ENCODE measurements at places on chromosomes 2 and 18.
A peak's percentile ranks its signal among the peaks of the same experiment; 100 is the strongest.

GRCh38 chr18:48397021-48397420 lies 12.2 kb downstream of the ZBTB7C start:
- DNase-seq, result no peak

GRCh38 chr2:142140434-142140845 lies 9.6 kb upstream of the LRP1B start:
- DNase-seq, result peak; percentile 45

GRCh38 chr2:201232467-201232815 lies 27.9 kb upstream of the CASP8 start:
- DNase-seq, result no peak

- DNase-seq, result peak; percentile 14
Observed at GRCh38 chr18:6482198-6482977, 67.7 kb upstream of the L3MBTL4 start.

DNA sequence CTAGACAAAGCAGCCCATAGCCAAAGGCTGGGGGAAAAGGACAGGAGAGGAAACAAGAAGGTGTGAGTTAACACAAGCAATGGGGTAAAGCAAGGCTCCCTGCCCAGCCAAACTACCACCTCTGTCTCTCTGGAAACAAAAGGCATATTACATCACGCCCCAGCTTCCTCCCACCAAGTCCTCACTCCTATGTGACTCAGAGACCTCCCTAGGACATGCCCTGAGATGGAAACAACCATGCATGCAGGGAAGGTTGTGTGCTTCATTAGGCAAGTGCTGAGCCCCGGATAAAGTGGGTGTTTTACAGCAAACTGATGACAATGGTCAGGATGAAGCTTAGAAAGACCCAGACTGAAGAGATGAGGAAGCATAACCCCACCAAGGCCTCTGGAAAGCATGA lies 9.0 kb upstream of the ATRAID start:
- no peak for DNase-seq

DNA sequence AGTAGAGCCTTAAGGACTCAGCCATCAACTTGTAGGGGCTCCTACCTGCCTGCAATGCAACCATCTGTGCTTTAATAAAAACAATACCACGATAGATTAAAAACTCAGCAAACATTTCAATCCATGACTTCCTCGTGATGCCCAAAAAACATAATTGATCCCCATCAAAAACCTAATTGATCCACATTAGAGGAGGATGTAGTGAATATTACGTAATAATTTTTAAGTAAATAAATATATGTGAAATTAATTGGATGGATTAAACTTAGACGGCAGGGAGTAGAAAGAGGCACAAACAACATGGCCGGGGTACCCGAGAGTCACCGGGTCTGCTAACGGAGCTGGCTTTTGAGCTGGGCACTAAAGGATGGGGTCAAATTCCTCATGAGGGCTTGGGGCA lies 87.3 kb downstream of the ARL4C start:
- no peak for DNase-seq

DNA sequence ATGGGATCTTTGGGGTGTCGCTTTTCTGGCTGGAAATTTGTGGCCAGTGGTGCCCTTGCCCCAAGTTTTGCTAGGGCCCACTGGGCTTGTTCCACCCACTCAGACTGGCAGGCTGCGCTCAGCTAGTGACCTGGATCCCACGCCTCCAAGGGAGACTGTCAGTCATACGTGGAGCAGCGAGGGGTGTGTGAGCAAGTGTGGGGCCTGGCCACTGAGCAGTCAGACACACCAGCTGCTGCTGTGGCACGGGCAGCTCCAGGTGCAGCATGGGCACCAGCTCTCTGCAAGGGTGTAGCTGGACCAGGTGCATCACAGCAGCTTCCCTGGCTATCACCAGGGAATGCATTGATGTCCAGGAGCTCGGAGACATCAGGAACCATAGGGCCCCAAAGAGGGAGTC lies 327.0 kb downstream of the NR4A2 start:
- no peak for DNase-seq

GRCh38 chr2:169393068-169393590 lies 30.8 kb upstream of the LRP2 start:
- DNase-seq, result no peak

DNA sequence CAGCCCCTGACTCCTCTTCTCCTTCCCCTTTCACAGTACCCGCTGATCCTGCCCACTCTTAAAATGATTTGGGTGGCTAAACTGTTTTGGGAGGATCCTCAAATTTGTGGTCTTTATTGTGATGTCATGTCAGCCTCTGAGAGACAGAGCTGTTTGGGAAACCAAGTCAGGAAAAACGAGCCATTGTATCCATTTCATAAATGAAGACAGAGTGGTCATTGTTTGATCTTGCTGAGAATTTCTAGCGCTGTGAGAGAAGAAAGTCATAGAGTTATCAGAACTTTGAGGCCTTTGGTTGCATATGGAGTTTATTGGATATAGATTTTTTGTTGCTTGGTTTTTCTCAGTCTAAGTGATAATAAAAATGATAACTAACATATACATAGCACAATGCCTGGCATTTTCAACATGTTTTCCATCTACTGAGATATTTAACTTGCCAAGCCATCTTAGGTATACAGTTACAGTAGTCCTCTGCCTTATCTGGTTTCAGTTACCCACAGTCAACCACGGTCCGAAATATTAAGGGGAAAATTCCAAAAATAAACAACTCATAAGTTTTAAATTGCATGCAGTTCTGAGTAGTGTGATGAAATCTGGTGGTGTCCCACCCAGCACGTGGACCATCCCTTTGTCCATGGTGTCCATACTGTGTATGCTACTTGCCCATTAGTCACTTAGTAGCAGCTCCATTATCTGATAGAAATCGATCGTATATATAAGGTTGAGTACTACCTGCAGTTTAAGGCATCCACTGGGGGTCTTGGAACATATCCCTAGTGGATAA lies 105.0 kb upstream of the RASGRP3 start:
- DNase-seq, result no peak

DNA sequence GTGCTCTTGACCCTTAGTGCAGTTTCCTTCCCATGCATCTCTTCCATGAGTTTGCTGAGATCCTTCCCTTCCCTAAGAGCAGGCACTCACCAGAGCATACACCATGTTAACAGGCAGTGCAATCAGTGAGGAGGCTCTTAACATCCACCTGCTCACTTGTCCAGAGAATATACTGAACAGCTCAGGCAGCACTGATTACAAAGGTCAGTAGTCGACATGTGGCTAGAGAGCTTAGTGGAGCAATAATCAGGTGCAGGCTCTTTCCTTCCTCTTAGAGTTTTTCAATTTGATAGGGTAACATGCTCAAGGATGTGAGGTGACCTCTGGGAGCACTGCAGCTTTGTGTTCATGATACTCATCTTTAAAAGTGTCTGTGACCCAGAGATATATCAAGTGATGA lies 144.1 kb upstream of the SETBP1 start:
- no peak for DNase-seq

- no peak for DNase-seq
Observed at GRCh38 chr18:10379522-10379921, 74.9 kb upstream of the APCDD1 start.

DNA sequence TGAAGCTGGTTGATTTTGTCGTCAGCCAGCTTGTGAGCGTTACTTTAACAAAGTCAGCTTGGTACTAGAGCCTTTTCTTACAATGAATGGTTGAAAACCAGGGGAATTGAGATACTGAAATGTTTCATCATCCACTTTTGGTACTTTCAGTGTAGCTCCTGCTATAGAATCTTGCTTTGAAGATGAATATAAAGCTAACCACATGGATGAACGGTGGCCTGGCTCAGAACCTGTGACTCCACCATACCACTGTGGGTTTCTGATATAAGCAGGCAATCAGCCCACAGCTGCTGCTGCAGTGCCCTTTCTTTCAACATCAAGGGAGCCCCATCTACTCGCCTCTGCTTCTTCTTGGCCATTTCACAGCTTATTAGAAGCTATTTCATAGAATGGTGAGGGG lies 53.2 kb upstream of the GPR45 start:
- no peak for DNase-seq

- DNase-seq, result no peak
Observed at GRCh38 chr18:66708646-66709045, 104.8 kb upstream of the CDH19 start.

- peak; percentile 53 for DNase-seq
Observed at GRCh38 chr2:100292022-100292580, 30.2 kb downstream of the LONRF2 start.

DNA sequence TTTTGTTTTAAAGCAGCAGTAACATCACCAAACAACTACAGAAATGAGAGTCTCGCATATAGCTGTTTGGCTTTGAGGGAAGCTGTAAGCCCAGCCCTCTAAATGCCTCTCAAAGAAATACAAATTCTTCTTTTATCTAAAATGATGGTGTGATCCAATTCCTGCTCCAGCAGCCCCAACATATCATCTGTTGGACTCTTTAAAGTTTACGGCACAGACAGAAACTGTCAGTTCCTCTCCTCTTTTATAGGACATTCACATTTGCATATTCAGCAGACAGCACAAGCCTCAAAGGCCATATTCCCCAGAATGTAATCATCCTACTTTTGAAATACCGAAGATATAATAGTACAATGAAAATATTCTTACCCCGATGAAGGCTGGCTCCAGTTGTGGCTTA lies 216.9 kb upstream of the REV1 start:
- DNase-seq, result no peak

DNA sequence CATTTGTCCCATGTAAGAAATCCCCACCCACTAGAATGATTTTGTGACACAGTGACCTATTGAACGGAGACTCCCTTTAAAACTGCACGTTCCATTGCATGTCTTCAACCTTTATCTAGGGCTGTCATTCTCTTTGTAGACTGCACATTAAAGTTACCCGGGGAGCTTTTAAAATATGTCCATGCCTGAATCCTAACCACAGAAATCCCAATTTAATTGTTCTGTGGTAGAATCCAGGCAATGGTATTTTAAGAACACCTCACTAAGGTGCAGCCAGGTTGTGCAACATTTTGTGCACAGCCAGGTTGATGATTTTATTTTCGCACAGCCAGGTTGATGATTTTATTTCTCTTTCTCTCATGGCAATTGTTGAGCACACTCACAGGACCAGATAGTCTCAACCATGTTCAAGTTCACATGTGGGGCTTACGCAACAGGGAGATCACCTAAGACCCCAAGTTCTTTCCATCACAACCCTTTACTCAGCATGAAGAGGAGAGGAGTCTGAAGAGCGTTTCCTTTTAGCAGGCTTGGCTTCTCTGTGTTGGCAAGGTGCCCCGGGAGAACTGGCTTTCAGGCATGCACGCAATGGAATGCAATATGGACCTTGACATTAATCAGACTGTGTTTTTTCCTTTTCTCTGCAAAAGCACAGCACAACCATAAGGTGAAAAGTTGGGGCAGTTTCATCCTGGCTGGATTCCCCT lies 467.3 kb upstream of the ETAA1 start:
- DNase-seq, result no peak

DNA sequence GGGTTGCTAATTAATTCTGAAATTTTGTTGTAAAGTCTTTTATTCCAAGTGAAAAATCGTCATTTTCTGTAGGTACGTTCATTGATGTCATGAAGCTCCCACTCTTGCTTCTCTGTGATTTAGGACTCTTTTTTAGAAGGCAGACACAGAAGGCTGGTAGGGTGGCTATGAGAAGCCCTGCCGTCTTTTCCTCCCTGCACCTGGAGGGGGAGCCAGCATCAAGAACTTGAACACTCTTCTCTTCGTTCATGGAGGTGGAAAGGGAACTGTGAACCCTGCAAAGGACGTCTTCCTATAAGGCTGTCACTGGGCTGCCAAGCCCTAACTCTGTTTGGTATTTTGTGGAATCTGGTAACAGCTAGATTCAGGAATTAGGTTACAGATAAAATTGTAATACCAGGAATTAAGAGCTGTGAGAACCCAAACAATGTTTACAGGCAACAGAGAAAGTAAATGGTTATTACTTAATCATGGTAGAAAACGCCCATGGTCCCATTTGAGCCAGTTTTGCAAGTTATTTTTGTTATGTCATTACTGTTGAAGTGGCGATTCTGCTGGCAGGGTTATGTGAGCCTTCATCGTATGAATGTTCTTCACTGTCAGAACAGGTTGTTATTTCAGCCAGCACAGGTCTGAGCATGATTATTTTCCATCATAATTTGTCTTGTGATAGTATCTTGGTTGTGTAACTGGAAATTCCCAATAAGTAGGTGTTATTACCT lies 112.2 kb downstream of the OSBPL6 start:
- peak; percentile 69 for DNase-seq

- no peak for DNase-seq
Observed at GRCh38 chr2:10732924-10733565, 11.6 kb downstream of the ATP6V1C2 start.

DNA sequence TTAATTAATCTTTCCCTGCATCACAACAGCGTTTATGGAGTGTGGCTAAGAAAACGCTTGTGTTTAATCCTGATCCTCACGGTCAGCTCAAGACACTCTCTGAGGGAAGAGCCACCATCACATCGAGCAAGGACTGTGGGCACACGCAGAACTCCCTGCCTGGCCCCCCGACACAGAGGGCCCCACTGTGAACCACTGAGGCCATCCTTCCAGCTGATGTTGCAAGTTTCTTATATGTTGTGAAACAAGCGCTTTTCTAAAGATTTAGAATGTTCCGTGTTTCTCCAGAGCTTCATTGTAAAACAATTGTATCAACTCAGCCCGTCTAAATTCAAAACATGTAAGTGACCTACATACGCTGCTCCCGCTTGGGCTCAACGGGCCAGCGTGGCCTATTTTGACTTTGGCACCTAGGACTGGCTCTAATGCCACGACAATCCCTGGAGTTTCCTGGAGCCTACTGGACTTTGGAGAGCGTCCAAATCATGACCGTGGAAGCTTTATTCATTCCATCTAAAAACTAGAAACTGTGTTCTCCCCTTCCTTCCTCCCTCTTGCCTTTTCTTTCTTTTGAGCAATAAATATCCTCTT lies 34.9 kb downstream of the SERPINE2 start:
- DNase-seq, result no peak

DNA sequence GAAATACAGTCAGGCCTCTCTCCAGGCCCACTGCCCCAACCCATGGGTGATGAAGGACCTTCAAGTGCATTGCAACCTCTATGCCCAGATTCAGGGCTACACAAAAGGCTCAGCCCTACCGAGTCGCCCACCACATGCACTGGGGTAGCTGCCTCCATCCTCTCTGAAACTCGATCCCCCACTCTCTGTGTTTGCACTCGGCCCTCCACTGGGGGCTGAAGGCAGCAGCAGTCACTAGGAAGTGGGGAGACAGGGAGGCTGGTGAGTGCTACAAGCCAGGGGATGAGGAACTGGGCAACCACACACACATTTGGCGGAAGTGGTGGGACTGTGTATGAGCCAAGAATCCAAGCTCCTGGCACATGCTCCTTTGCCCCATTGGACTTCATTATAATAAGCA lies 94.6 kb downstream of the CERS6 start:
- DNase-seq, result peak; percentile 90

DNA sequence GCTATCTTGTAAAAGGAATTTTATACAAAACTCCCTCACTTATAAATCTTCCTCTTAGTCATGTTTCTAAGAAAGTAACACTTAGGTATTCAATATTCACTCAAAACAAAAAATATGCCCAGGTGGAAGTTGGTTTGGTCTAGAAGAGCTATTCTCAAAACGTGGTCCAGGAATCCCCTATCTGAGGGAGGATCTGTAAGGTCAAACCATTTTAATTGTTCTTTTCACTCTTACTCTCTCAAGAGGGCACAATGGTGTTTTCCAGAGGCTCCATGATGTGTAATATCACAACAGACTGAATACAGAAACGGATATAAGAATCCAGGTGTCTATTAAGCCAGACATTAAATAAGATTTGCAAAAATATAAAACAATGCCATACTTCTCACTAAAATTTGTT lies 9.9 kb downstream of the MOB1A start:
- DNase-seq, result no peak

GRCh38 chr2:14804902-14805301 lies 172.4 kb downstream of the LRATD1 start:
- DNase-seq, result no peak
